ENCODE measurements at places on chromosomes 3 and 15. TPM values are rescaled to one million over a fixed set of nuclear protein-coding genes. Genes with fewer than 3 reads are reported as not detected.

GRCh38 chr3:13536832-13537231, 12.1 kb upstream of the FBLN2 start:
- no peaks in the 10 kb centered on the region for H3K36me3 ChIP-seq
- no peaks in the 10 kb centered on the region for H3K4me1 ChIP-seq
- no peaks in the 10 kb centered on the region for H3K27me3 ChIP-seq
- no peak overlapping the region for H3K4me3 ChIP-seq
- DNase-seq, result no peak

DNA sequence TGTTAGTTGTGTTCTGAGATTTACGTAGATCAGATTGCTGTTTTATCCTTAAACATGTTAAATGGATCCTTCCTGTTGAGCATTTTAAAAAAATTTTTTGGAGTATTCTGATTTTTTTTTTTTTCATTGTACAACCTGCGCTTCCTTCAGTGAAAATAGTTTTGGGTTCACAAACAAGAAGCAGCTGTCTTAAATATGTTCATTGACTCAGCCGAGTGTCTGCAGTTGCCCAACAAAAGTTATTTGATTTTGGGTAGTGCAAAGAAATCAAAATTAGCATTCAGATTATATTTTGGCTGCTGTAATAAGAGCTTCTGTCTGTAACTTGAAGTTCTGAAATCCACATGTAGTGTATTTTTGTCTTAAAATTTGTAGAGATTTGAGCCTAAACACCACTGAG, 148.2 kb downstream of the BBX start:
- no peaks in the 10 kb centered on the region for H3K36me3 ChIP-seq
- no peak for DNase-seq
- no peak overlapping the region for H3K4me3 ChIP-seq
- no peak overlapping the region for H3K27ac ChIP-seq
- no peaks in the 10 kb centered on the region for H3K4me1 ChIP-seq
- no peaks in the 10 kb centered on the region for H3K27me3 ChIP-seq

- H3K4me1 ChIP-seq, result no peaks in the 10 kb centered on the region
- no peak for DNase-seq
- no peaks in the 10 kb centered on the region for H3K27me3 ChIP-seq
- H3K36me3 ChIP-seq, result no peaks in the 10 kb centered on the region
Measured at GRCh38 chr3:157166115-157166514, 6.2 kb upstream of the CCNL1 start.

The TMEM108 gene
- total RNA-seq, result 0.27 TPM

The AGTR1 gene
- total RNA-seq, result 1.2 TPM

DNA sequence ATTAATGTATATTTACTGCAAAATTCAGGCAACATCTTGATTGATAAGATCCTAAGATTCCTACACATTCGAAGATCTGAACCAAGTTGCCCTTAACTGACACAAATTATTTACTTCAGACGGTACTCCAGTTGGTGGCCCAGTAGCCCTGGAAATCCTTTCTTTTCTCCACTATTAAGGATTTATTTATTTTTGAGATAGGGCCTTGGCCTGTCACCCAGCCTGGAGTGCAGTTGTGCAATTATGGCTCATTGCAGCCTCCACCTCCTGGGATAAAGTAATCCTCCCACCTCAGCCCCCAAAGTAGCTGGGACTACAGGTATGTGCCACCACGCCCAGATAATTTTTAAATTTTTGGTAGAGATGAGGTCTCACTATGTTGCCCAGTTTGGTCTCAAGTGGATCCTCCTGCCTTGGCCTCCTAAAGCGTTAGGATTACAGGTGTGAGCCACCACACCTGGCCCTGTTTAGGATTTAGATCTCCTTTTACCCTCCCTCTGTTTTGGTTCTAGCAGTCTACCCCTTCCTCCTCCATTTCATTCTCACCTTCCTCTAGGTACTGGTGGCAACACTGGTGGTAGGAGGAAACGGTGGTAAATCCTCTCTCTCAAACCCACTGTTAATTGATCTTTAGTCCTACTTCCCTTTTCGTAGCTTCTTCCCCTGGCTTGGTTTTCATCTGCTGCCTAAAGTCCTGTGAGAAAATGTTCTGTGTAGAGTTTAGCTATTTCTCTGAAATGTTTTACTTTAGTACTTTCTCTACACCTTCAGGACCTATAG, 12.7 kb upstream of the ZNF609 start:
- H3K27ac ChIP-seq, result no peak overlapping the region
- no peaks in the 10 kb centered on the region for H3K36me3 ChIP-seq
- no peaks in the 10 kb centered on the region for H3K27me3 ChIP-seq
- H3K4me1 ChIP-seq, result no peaks in the 10 kb centered on the region
- H3K4me3 ChIP-seq, result no peak overlapping the region

- no peak overlapping the region for H3K4me3 ChIP-seq
- H3K27me3 ChIP-seq, result no peaks in the 10 kb centered on the region
- DNase-seq, result no peak
- H3K36me3 ChIP-seq, result no peaks in the 10 kb centered on the region
- H3K4me1 ChIP-seq, result peaks cover 10% of the 10 kb centered on the region
- H3K27ac ChIP-seq, result peak overlapping the region; percentile 65
Measured at GRCh38 chr3:188979669-188980310, 192.0 kb upstream of the TPRG1 start.

GRCh38 chr15:74548241-74548640, 7.2 kb downstream of the ARID3B start:
- H3K27ac ChIP-seq, result no peak overlapping the region
- H3K4me1 ChIP-seq, result peaks cover 3% of the 10 kb centered on the region
- no peaks in the 10 kb centered on the region for H3K27me3 ChIP-seq
- H3K4me3 ChIP-seq, result no peak overlapping the region

GRCh38 chr3:44862226-44862637, 520 bp downstream of the TMEM42 start:
- H3K4me1 ChIP-seq, result peaks cover 5% of the 10 kb centered on the region
- H3K36me3 ChIP-seq, result no peaks in the 10 kb centered on the region
- H3K27me3 ChIP-seq, result no peaks in the 10 kb centered on the region
- DNase-seq, result no peak
- H3K4me3 ChIP-seq, result peak overlapping the region; percentile 69

The NME9 gene
- 0.48 TPM for total RNA-seq

- DNase-seq, result no peak
- no peaks in the 10 kb centered on the region for H3K36me3 ChIP-seq
- H3K4me3 ChIP-seq, result no peak overlapping the region
Measured at GRCh38 chr15:65450556-65450955, 27.8 kb upstream of the IGDCC4 start.

The FRMD5 gene
- 1.2 TPM for total RNA-seq

GRCh38 chr3:25009665-25010064, 418.4 kb upstream of the RARB start:
- no peaks in the 10 kb centered on the region for H3K27me3 ChIP-seq
- no peaks in the 10 kb centered on the region for H3K36me3 ChIP-seq
- H3K27ac ChIP-seq, result no peak overlapping the region
- no peak overlapping the region for H3K4me3 ChIP-seq
- no peaks in the 10 kb centered on the region for H3K4me1 ChIP-seq
- no peak for DNase-seq

The GABRR3 gene
- not detected for total RNA-seq

DNA sequence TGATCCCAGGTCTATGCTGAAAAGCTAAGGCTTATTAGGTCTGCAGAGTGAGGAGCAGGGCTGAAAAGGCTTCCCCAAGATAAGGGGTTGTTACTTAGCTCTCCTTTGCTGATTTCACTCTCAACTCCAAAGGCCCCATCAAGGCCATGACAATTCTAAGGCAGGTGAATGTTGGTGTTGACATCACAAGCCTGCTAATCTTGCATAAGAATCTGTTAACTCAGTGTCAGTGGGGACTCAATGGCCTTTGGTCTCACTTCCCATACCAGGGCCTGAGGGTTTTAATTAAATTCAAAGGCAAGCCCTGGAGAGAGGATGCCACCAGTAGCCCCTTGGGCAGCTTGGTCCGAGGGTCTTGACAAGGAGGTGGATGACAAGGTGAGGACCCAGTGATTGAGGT, 9.4 kb upstream of the ALAS1 start:
- H3K27me3 ChIP-seq, result no peaks in the 10 kb centered on the region
- no peaks in the 10 kb centered on the region for H3K36me3 ChIP-seq
- H3K4me3 ChIP-seq, result no peak overlapping the region
- H3K27ac ChIP-seq, result no peak overlapping the region
- no peak for DNase-seq

The TMEM207 gene
- not detected for total RNA-seq

DNA sequence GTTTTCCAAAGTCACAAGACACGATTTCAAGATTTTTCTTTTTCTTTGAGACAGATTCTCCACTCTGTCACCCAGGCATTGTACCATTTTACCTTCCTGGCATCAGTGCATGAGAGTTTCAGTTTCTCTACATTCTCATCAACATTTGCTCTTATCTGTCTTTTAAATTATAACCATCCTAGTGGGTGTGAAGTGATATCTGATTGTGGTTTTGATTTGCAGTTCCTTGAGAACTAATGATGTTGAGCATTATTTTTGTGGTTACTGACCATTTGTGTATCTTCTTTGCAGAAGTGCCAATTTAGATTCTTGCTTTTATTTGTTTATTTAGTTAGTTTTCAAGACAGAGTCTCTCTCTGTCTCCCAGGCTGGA, 41.2 kb downstream of the ADIPOQ start:
- DNase-seq, result no peak
- H3K4me3 ChIP-seq, result no peak overlapping the region
- H3K4me1 ChIP-seq, result no peaks in the 10 kb centered on the region
- no peaks in the 10 kb centered on the region for H3K27me3 ChIP-seq
